Right cardiac atrium (tissue), 5 donors: ENCODE measurements at places on chromosomes 4 and X. TPM values are rescaled to one million over a fixed set of nuclear protein-coding genes. Genes with fewer than 3 reads are reported as not detected.

GRCh38 chrX:124023838-124024238 is 62.3 kb downstream of the STAG2 start:
- DNase-seq, result no peak

DNA sequence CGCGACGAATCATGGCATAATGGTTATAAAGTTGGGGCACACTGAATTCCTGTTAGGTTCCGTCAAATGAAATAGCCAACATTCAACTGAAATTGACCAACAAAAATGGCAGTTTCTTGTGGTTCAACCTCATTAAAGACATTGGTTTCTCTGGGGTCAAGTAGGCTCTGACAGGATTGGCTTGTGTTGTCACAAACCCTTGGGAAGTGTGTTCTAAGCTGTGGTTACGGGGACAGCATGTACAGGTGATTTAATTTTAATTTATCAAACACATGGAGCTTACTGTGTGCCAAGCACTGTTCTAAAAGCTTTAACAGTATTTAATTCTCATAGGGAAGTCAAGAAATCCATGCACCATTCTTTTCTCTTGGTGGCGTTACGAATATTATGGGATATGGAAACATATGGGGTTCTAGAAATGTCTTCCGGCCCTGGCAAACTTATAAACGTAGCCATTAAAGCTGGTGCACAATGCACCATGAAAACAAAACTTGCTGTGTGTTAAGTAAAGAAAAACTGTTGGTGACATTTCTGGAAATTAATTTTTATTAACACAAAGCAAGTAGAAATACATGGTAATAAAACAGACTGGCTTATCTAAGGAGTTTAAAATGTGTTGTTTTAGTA is 891 bp downstream of the XK start:
- DNase-seq, result no peak

DNA sequence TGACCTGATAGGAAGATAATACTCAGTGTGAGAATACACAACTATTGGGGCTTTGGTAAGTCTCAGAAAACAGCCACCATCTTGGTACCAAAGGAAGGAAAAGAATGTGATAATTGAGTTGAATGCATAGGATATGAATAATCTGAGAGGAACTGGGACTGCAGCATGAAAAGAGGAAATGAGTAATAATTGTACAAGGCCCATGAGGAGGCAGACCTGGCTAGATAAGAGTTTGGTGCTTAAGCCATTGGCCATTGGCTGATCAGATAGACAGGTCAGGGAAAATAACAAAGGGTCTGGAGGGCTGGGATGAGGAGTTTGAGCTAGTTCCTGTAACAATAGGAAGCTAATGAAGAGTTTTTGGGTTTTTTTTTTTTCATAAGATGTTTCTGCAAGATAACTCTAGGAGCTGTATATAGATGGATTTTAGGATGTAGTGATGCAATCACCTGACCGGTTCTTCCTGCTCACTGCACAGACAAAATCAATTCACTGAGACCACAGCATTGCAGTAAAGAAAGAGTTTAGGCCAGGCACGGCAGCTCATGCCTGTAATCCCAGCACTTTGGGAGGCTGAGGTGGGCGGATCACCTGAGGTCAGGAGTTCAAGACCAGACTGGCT is 5.3 kb upstream of the TRMT2B start:
- no peak for DNase-seq

DNA sequence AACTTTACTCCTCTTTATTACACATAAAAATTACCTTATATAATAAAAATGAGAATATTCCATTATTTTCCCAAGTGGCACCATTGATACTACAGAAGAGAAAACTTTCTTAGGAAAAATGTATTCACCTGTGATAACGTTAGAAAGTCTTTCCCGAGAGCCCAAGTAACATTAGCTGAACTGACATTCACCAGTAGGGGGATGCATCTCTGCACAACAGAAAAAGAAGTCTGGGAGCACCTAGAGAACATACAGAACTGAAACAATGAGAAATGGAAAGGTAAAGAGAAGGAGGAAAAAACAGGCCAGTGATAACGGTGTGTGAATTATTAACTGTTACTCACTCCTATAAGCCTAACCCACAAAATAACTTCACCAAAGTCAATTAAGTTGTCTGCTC is 423.3 kb downstream of the CENPC start:
- no peak for DNase-seq

- DNase-seq, result no peak
Observed at GRCh38 chr4:6439120-6439762, 33.2 kb downstream of the PPP2R2C start.

DNA sequence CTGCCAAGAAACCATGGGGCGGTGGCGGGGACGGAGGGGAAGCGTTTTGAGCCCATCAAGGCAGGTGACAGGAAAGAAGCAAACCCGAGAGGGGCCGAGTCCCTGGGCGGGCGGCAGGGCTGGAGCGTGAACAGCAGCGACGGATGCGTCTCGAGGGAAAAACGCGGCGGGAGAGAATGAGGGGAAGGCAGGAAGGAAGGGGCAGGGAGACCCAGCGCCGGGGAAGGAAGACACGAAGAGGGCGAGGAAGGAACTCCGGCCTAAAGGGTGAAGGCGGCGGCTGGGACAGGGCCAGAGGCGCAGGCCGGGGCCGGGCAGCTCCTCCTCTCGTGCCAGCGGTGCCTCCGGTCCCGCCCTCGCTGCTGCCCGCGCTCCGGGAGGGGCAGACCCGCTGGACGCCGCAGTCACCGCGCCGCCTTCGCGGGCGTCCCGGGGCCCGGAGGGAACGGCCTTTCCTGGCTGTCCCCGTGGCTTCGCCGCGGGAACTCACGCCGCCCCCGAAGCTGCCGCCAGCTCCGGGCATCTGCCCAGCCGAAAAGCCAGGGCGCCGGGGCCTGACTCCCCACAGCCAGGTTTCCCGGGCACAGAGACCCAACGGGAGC is 751 bp upstream of the RGS12 start:
- peak; percentile 88 for DNase-seq

Gene SLC6A14
- total RNA-seq, result not detected

Gene NEUROG2
- total RNA-seq, result not detected

Gene HSD17B13
- 0.09 TPM for total RNA-seq

Gene SPRY1
- total RNA-seq, result 26.3 TPM
